Neural crest cell (in vitro differentiated cells): ENCODE measurements at places on chromosomes 3 and 15.

GRCh38 chr3:99498550-99499234 is 139.7 kb upstream of the COL8A1 start:
- no peak for DNase-seq

GRCh38 chr15:47582233-47582632 is 135.1 kb upstream of the SEMA6D start:
- no peak for DNase-seq

- no peak for DNase-seq
Measured at GRCh38 chr15:65655457-65655856, 33.7 kb downstream of the SLC24A1 start.

DNA sequence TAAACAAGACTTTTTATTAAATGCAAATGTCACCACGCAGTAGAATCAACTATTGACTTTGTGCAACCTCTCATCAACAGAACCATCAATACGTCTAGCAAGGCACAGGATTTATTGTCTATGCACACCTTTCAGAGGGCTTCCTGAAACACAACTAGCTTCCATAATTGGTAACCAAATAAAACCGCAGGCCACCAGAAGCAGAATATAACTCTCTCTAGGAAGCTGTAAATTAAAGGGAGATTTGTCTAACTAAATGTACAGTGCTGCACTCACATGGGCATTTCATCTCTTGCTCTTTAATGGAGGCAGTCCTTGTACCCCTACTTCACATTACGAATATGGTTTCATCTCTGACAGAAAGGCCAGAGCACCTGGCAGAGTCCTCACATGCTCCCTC is 93.0 kb downstream of the FHIT start:
- no peak for DNase-seq

DNA sequence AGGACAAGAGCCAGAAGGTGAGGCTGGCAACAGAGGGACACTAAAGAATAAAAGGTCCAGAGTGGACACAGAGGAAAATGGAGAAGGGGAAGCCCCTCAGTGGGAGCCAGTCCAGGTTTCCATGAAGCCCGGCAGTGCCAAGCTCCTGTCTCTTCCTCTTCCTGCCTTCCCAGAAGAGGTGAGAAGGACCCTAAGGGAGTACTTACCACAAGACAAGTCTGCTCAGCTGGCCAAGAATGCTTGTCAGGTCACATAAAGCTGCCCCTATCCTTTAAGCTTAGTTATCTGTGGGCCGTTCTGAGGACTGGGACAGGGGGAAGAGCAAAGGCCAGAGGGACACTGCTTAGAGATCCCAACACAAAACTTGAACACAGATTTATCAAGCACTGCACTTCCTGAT is 100.2 kb downstream of the RYK start:
- no peak for DNase-seq
